Esophagus squamous epithelium (tissue), 5 donors: ENCODE measurements at places on chromosomes 5 and 9.

- DNase-seq, result no peak
These were observed 69.2 kb downstream of the FAM114A2 start for GRCh38 chr5:153969563-153969895.

- no peak for DNase-seq
These were observed 28.4 kb downstream of the TIMD4 start for GRCh38 chr5:156934450-156935211.

GRCh38 chr5:59065554-59065953 is 482.7 kb downstream of the RAB3C start:
- no peak for DNase-seq

DNA sequence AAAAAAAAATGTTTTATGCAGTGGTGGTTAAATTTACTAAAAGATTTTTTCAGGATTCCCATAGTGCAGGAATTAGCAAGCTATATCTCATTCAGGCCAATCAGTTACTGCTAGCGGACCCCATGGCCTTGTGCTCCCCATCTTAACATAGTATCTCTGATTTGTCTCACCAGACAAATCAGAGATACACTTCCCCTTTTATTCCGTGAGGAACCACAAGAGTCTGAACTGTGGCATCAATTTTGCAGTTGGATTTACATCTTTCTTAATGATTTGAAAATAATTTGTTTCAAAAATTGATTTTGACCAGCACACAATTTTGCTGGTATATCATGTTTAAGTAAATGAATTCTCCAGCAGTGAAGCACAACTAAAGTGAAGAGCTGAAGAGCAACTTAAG is 17.9 kb downstream of the ITGA1 start:
- DNase-seq, result no peak

DNA sequence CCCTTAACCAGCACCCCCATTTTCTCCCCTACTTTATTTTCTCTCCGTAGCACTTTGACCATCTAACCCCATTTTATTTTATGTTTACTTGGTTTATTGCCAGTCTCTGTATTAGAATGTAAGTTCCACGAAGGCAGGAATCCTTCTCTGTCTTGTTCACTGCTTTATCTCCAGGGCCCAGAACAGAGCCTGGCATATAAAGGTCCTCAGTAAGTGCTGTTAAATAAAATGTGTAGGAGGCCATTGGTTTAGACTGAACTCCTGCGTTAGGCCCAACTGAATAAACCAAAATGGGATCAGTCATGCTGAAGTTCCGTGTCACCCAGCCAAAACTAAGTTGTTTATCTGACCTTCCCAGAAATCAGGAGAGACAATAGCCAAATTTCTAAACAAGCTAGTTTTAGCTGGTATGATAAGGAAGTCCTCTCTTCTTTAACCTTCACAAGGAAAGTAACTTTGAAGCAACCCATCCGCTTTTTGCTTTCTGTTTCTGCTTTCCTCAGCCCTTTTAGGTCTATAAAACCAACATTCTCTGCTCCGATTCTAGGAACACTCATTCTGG is 29.0 kb upstream of the CCNJL start:
- no peak for DNase-seq

GRCh38 chr9:35517131-35517530 is 27.2 kb downstream of the RUSC2 start:
- DNase-seq, result no peak

GRCh38 chr5:998246-999031 is 10.2 kb upstream of the NKD2 start:
- DNase-seq, result no peak

GRCh38 chr5:106154280-106154716 is 1516.4 kb downstream of the EFNA5 start:
- no peak for DNase-seq

GRCh38 chr9:115133649-115134048 is 15.7 kb upstream of the TNC start:
- no peak for DNase-seq

DNA sequence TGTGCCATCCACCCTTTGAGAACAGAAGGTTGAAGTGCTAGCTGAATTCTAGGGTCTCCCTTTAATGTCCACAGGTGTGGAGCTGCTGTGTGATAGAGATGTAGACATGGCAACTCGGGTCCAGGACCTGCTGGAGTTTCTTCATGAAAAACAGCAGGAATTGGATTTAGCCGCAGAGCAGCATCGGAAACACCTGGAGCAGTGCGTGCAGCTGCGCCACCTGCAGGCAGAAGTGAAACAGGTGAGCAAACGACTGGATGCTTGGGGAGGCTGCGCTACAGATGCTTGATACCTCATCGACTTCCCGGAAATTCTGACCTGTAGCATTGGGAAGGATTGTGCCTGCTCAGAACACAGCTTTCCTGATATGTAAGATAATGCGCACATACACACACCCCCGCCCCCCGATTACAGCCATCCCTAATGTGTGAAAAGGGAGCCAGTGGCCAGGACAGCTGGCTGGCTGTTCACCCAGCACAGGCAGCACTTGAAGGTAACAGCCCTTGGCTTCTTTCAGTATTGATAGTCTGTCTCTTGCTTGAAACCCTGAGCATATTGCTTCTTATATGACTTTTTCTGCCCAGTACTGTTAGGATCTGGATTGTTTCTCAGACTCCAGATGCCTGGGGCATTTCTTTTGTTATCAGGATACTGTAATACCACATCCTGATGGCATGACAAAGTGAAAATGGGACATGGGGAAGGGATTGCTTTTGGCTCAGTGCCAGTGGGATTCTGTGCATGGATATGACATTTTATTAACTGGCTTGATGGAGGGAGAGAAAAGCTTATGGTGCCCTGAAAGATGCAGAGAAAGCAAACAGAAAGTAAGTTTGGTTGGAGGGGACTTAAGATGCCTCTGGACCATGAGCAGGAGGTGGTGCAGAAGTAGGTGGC is 216.8 kb upstream of the OTULINL start:
- DNase-seq, result no peak

GRCh38 chr5:138876811-138877210 is 1.7 kb upstream of the LRRTM2 start:
- no peak for DNase-seq

DNA sequence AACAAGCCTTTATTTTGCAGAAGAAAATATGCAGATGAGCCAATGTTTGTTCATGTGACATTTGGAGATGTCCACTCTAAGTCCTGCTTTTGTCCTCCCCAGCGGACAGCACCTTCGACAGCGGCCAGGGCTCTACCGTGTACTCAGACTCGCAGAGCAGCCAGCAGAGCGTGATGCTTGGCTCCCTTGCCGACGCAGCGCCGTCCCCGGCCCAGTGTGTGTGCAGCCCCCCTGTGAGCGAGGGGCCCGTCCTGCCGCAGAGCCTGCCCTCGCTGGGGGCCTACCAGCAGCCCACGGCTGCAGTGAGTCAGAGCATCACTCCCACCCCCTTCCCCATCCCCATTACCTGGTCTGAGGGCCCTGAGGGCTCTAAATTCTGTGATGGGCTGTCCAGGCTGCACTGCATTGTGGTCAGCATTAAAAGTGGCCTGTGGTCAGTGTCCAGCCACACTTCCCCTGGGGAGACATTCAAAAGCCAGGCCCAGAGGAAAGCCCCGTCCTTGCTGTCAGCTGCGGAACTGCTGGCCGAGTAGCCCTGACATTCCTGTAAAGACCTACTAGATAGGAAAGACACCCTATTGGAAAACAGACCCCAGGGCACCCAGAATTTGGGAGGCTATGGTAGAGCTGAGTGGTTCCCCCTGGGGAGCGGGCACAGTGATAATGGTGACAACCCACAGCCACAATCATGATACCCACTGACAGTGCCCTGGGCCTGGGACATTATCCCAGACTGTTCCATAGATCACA is 69.0 kb downstream of the WNK2 start:
- DNase-seq, result no peak

GRCh38 chr9:137255448-137256114 is 454 bp downstream of the NELFB start:
- no peak for DNase-seq

GRCh38 chr5:43774881-43775399 is 172.0 kb downstream of the NNT start:
- DNase-seq, result no peak
